ENCODE measurements at places on chromosomes 16 and 17.

GRCh38 chr17:42759982-42760651 is 910 bp upstream of the RAMP2 start:
- no peak for DNase-seq

GRCh38 chr16:49786926-49787557 is 68.9 kb downstream of the ZNF423 start:
- no peak for DNase-seq

- no peak for DNase-seq
Measured at GRCh38 chr16:67560827-67561342, 1.4 kb upstream of the CTCF start.

DNA sequence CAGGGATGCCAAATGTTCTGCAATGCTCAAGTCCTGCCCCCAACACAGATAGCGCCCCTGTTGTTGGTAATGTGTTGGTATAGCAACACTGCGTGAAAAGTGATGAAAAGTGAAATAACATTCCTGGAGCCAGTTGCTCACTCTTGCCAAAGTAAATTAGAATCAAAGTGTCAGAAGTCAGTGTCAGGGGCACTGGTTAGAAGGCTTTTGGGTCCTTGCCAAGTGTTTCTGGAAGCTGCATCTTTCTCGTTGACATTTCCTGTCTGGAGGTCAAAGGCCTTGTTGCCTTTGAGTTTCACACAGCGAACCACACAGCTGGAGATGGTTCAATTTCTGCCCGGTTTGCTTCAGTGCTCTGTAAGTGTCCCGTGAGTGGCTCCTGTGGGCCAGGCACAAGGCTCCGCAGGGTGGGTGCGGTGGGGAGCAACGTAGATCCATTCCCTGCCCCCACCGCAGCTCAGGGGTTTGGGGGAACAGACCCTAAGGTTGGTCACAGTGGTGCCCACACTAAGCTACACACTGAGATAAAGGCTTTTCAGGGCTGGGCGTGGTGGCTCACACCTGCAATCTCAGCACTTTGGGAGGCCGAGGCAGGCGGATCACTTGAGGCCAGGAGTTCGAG is 3.6 kb upstream of the SLC16A5 start:
- DNase-seq: no peak

- no peak for DNase-seq
Measured at GRCh38 chr17:49986396-49987289, 8.4 kb downstream of the DLX3 start.

GRCh38 chr16:85670840-85671239 is 17.9 kb downstream of the GINS2 start:
- no peak for DNase-seq

- no peak for DNase-seq
Measured at GRCh38 chr16:84633622-84634021, 14.7 kb upstream of the KLHL36 start.

DNA sequence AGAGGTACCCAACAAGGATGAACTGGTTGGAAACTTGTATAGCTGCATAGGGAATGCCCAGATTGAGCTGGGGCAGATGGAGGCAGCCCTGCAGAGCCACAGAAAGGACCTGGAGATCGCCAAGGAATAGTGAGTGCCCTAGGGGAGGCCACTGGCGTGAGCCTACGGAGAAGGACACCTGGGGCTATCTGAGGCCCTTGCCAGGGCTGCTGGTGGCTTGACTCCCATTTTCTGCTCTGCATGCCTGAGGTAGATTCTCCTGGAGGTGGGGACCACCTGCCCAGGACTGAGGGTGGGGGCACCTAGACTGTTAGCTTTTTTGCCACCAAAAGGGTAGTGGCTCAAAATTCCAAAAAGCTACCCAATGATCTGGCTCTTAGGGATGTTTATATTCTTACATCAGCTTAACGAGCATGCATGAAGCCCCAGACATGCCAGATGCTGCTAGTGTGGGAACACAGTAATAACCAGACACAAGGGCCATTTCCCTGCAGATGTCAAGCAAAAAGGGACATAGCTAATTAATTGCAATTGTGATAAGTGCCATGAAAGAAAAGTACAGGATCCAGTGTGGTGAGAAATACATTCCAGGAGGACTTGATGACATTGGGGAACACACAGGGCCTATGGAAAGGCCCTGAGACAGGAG is 8.8 kb downstream of the ODAD4 start:
- no peak for DNase-seq

DNA sequence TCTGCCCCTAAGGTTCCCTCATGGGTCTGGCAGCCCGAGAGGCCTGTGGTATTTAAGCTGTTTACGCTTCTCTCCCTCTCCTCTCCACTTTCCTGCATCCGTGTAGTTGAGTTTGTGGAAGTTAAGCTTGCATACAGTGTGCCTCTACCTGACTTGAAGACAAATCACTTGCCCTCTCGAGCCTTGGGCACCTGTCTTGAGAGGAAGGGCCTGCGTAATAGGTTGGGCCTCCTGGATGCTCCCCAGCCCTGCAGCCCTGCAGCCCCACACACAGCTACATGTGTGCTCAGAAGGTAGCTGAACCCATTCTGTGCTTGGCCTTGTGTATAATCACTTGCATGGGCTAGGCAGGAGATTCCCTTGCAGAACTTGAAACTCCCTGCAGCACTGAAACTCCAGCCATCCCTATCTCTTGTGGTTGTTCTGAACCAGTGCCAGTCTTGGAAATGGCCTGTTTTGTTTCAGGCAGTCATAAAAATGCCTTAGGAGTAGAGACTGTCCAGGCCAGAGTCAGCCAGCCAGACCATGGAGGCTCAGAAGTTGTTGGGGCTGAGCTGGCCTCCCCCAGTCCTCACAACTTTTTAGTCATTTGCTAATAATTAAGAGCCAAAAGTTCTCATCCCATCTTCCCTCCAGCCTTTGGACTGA is 134.6 kb downstream of the CLEC16A start:
- DNase-seq: no peak

DNA sequence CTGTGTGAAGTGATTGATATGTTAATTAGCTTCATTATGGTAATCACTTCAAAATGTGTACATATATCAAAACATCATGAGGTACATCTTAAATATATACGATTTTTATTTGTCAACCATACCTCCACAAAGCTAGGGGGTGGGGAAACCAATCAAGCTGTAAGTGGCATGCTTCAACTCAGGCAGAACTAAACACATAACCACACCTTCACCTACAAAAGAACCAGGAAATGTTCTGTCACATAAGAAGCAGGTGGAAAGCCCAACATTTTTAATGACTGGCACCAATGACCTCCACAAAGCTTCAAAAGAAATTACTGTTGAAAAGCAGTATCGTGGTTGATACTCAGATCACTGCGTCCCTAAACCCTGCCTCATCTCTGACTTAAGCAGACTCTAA is 867.7 kb upstream of the EEF2KMT start:
- DNase-seq: no peak

DNA sequence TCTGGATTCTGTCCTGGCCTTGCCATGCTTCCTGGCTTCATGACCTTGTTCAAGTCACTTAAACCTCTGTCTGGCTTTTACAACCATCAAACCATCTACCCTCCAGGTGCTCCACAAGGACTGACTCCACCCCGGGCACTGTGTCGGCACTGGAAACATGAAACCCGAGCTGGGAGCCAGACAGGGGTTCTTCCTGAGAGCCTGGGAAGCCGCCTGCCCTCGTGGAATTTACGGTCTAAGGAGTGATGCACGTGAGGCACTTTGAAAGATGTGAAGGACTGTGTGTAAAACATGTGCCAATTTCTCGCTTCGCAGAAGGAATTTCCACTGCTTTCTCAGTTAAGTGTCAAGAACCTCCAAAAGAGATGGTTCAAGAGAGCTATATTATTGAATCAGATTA is 11.6 kb downstream of the CDK5R1 start:
- DNase-seq: no peak

DNA sequence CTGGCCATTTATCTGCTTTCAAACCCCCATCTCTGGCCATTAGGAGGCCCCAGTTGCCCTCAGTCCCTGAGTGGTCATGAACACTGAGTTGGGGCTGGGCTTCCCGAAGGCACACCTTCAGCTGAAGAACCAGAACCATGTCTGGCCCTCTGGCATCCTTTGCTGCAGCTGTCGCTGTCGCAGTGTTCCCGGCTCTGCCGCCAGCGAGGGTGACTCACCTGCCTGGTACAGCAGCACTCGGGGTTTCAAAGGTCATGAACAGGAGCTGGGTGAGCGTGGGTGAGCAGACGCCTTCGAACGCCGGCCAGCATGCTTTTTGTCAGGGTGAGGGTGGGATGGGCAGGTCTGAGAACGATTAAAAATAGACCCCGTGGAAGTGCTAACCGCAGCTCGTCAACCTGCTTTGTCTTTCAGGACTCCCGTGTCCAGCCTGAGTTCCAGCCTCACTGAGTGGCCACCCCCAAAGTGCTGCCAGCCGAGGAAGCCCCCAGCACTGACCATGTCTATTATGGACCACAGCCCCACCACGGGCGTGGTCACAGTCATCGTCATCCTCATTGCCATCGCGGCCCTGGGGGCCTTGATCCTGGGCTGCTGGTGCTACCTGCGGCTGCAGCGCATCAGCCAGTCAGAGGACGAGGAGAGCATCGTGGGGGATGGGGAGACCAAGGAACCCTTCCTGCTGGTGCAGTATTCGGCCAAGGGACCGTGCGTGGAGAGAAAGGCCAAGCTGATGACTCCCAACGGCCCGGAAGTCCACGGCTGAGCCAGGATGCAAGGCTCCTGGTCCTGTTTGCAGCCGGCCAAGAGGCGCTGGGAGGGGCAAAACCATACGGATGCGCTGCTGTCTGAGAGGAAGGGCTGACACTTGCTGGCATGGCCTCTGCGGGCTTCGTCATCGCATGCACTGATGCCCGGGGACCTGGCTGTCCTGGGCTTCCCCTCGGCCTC is 7.6 kb downstream of the SNN start:
- no peak for DNase-seq

DNA sequence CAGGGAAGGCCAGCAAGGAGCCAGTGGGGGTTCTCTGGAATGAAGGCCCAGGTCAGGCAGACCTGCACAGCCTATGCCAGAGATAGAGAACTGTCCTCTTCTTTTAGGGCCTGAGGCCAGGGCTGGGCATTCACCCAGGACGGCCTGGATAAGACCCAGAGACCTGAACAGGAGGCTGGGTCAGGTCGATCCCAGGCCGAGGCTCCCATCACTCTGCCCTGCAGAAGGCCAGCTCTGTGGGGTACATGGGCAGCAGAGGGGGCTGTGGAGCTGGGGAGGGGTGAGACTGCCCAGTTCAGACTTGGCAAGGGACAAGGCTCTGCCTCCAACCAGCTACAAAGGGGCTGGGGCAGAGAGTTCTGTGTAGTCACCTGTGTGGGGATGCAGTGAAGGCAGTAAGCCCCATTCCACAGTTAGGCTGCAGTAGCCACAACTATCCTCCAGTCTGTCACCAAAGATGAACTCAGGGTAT is 14.6 kb downstream of the HSD11B2 start:
- DNase-seq: no peak

DNA sequence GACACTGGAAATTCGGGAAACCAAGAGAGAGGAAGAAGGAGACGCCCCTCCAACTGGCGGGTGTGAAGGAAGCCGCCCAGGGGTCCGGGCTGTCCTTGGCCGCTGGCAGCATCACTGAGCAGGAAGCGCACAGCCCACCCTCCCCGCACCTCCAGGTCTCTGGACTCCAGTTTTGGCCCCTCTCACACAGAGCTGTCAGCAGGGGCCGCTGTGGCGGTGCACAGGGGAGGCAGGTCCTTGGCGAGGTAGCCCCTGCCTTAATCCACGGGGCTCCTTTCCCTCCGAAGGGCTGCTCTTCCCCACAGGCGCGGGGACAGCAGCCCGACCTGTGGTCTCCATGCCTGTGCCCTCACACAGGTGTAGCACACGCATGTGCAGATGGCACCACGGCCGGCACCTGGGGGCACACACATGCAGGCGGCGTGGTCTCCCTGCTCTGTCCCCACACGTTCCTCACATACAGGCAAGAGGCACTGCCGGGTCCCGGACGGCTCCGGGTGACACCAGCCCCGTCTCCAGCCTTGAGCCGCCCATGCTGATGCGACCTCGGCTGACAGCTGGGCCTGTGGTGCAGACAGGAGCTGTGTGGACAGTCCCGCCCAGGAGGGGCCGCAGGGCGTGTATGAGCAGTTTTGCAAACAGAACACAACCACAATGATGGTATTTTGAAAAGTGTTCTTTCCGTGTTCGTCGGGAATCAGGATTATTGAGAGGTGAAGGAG is 26.6 kb upstream of the CHMP6 start:
- no peak for DNase-seq

GRCh38 chr16:66856801-66857200 is 12.6 kb downstream of the CA7 start:
- no peak for DNase-seq

GRCh38 chr17:75335315-75335714 is 46.1 kb upstream of the SLC25A19 start:
- DNase-seq: no peak

GRCh38 chr17:49980703-49981197 is 11.8 kb downstream of the DLX4 start:
- no peak for DNase-seq
